Head of caudate nucleus (tissue), 42 donors: ENCODE measurements at places on chromosomes 3 and 15.

DNA sequence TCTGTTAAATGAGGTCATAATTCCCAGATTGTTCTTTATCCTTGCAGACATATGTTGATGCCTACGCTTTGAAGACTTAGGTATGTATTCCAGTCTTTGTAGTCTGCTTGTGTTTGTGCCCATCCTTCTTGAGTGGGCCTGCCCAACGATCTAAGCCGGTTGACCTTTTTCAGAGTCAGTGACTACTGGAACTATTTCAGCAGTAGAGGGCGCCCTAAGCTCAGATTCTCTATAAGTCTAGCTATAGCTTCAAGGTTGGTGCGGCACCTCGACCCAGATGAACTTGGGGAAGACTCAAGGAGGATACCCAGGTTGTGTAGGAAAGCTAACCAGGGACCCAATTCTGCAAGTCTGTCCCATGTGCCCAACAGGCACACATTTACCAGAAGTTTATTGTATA lies 228.8 kb upstream of the PPP2R3A start:
- DNase-seq, result no peak

GRCh38 chr3:115663414-115663813 lies 40.1 kb downstream of the GAP43 start:
- peak; percentile 37 for DNase-seq

DNA sequence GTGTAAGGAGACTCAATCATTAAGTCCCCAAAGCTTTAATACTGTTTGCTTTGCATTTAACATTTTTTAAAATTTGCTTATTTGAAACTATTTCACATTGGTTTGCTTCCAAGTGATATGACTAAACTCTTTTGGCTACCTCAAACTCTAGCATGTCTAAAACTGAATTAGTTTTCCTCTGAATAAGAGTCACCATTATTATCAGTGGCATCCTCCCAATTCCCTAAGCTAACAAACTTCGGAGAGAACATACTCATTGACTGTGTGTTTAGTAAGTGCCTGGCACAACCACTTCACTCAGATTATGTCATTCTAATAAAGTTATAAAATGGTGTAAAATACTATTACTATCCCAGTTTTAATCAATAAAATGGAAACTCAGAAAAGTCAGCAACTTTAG lies 21.9 kb downstream of the ATOSA start:
- DNase-seq, result no peak

DNA sequence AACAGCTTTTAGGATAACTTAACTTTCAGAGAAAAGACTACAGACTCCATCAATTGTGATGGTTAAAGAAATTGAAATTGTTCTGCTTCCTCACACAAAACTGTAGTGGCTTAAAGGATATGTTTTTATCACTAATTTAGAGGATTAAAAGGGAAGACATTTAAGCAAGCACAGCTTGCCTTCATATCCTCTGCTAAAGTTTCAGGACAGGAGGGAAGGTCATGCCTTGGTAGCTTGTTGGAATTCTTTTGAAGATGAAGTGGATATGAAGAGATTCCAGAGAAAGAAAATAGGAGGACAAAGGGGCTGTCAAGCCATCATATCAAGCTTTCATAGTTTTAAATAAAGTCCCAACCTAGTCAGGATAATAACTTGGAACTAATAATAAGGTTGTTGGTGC lies 33.1 kb downstream of the CCDC80 start:
- no peak for DNase-seq

DNA sequence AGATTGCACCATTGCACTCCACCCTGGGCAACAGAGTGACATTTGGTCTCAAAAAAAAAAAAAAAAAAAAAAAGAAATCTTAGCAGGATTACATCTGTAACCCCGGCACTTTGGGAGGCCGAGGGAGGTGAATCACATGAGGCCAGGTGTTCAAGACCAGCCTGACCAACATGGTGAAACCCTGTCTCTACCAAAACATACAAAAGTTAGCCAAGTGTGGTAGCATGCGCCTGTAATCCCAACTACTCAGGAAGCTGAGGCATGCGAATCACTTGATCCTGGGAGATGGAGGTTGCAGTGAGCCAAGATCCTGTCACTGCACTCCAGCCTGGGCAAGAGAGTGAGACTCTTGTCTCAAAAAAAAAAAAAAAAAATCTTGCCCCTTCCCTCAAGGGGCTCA lies 40.4 kb downstream of the LIPC start:
- DNase-seq, result no peak
